Posterior vena cava (tissue), 2 donors: ENCODE measurements at places on chromosomes 7 and 10. TPM values are rescaled to one million over a fixed set of nuclear protein-coding genes. Genes with fewer than 3 reads are reported as not detected.
A peak's percentile ranks its signal among the peaks of the same experiment; 100 is the strongest.

Gene SDK1
- 18.3 TPM for total RNA-seq

- no peak for DNase-seq
Observed at GRCh38 chr10:80580638-80581468, 43.2 kb downstream of the SH2D4B start.

Gene TWIST1
- 2.0 TPM for total RNA-seq

- DNase-seq = no peak
Observed at GRCh38 chr10:4647109-4647785, 178.8 kb upstream of the AKR1E2 start.

DNA sequence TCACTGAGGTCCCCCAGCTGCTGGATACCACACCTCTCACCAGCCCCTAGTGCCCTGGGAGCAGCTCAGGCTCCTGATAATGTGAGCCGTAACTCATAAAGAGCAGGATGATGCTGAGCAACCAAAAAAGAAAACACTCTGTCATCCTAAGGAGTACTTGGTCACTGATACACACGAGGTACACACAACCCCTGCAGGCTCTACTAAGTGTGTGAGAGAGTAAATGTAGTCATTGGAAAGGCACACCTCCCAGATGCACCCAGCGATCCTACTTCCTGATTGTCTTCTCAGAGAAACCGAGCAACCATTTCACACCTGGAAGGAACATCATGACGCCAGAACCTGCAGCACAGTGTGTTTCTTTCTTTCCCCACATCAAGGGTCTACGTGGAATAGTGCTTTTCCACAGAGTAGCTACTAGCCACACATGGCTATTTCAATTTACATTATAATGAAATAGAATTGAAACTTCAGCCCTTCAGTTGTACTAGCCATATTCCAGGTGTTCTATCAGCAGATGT lies 34.2 kb downstream of the FIGNL1 start:
- DNase-seq = no peak

DNA sequence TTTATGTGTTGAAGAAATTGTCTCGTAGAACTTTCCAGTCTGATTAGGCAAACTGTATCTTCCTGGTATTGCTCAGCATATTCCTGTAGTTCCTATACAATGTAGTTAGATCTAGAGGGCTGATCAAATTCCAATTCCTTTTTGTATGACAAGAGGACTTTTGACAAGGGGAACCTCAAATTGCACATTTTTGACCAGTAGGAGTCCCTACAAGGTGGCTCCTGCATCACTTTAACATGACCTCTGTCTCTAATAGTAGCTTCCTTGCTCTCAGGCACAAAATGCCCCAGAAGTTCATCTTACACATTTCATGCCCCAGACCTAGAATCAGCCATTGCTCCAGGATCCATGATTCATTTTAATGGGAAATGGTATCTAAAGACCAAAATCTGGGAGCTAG lies 18.7 kb downstream of the HERPUD2 start:
- DNase-seq = no peak

GRCh38 chr10:79176949-79177602 lies 108.3 kb downstream of the ZMIZ1 start:
- no peak for DNase-seq

GRCh38 chr10:60778971-60779796 lies 906 bp downstream of the CDK1 start:
- DNase-seq = no peak

DNA sequence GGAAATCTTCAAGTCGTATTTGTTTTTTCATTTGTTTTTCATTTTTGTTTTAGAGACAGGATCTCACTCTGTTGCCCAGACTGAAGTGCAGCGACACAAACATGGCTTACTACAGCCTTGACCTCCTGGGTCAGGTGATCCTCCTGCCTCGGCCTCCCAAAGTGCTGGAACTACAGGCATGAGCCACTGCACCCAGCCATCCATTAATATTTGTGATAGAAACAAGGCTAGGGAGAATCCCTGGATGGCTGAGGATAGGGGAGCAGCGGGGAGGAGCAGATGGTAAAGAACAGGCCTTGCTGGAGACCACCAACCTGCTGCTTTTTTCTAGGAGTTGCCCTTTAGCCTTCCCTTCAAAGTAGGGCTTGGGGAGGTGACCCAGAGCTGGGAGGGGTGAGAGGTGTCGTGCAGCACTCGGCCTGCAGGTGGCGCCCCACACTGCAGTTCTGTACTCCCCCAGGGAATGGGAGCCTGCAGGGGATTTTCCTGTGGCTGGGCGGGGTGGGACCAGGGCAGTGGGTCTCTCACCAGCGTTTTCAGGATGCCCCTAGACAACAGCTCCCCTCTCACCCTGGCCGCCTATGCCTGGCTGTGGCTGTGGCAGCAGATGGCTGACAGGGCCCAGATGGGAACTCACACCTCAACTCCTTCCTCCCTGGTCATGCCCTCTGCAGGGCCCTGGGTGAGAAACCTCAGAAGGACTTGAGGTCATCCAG lies 12.6 kb upstream of the CDH23 start:
- peak; percentile 91 for DNase-seq

Gene SUGCT
- 16.2 TPM for total RNA-seq

DNA sequence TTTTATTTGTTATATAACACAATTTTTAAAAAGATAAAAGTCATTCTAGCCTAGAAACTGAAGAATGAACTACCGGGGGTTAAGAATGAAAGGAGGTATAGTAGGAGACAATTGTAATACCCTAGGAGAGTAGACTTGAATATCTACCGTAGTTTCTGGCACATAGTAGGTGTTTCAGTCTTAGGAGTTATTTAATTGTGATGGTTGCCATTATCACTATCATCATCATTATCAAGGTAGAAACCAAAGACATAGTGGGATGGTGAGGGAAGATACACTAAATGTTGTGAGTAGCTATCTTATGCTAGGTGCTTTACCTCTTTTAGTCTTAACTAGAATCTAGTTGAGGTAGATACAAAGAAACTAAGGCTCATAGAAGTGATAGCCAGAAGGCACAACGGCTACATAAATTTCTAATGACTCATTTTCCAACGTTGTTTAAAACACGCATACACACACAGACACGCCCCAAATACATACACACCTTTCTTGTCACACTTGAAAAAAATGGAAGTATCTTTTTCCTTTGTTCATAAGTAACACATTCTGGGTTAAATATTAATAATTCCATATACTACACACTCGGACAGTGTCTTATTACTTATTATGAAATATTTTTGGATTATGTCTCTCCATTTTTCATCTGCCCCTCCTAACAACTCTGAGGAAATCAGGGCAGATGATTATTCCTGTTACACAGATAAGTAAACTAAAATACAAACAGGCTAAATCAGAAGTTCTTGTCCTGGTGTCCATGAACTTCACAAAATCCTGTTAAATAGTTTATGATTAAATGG lies 2.0 kb upstream of the ANLN start:
- DNase-seq = no peak

GRCh38 chr10:104862-105565 lies 30.2 kb upstream of the ZMYND11 start:
- no peak for DNase-seq

GRCh38 chr10:86706401-86706841 lies 38.1 kb downstream of the LDB3 start:
- DNase-seq = peak; percentile 77

- DNase-seq = no peak
Observed at GRCh38 chr7:154777489-154777888, 225.4 kb downstream of the PAXIP1 start.

DNA sequence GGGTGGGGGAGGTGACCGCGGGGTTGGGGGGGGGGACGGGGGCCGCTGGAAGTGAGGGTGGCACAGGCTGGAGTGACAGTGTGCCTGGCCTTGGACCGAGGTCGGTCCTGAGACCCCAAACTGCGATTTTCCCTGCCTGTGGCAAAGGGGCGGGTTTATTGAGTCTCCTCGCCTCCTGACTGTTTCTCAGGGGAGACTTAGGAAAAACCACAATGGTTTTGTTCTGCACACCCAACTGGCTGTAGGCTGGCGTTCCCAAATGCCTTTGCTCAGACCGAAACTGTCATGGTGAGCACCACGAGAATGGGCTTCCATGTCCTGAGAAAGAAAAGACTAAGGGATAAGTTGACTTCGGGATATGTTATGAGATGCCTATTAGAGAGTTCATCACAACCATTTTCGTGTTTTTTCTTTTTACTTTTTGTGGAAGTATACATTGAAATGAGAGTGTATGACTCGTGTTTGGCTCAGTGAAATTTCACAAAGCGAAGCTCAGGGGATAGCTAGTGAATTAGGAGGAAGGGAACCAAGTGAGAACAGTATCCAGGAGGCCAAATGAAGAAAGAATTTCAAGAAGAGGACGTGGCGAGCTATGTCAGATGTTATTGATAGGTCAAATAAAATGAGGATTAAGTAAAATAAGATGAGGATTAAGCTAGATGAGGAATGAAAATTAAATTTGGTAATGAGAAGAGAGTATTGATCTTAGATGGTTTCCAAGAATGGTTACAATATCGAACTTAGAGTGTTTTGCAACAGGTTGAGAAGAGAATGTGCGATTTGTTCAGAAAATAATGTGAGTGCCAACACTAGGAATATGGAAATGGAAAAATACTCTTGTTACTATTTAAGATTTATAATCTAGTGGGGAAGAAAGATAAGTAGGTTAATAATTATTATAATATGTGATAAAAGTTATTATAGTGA lies 918 bp downstream of the NET1 start:
- DNase-seq = no peak

- no peak for DNase-seq
Observed at GRCh38 chr7:14687777-14688176, 214.8 kb downstream of the DGKB start.

- no peak for DNase-seq
Observed at GRCh38 chr7:88316456-88316855, 9.8 kb upstream of the STEAP4 start.

DNA sequence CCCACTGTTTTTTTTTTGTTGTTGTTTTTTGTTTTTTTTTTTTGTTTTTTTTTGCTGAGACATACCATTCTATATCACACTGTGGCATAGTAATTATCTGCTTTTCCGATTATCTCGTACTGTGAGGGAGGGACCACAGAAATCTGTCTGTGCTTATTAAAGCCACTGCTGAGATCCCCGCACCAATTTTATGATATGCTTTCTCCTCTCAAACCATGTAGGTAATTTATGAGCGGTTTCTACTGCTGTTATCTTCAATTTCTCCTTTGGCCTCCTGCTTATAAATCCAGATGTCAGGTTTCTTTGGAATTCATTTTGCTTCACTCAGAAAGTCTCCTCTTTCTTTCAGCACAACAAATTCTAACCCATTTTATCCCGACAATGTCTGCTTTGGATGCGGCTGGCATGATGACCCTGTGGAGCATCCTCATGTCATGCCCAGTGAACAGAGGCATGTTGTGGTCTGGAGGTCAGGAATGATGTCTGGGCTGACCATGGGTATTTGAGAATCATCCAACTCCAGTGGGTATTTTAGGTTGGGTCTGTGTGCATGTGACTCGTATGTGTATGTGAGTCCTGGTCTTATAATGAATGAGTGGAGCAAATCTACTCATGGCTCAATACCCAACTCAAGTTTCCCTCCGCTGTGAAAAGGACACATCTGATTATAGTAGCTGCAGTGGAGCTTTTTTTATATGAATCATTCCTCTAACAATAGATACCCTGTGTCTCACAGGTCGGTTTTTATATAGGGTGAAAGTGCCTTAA lies 213.4 kb downstream of the GALNT17 start:
- no peak for DNase-seq

GRCh38 chr10:83533290-83533689 lies 606.0 kb upstream of the GHITM start:
- DNase-seq = no peak
